Right renal cortex interstitium (tissue), 3 donors: ENCODE measurements at places on chromosomes 1 and 21. TPM values are rescaled to one million over a fixed set of nuclear protein-coding genes. Genes with fewer than 3 reads are reported as not detected.

GRCh38 chr1:159970932-159971342 is 16.9 kb upstream of the SLAMF9 start:
- no peak for DNase-seq

- DNase-seq: no peak
Observed at GRCh38 chr1:206036663-206037455, 13.2 kb upstream of the CTSE start.

GRCh38 chr1:153626904-153627714 is at the start of gene S100A13:
S100A13 (minus strand) TSS chr1:153627505; CDS start chr1:153626472, 1,033 bp downstream.
- DNase-seq: peak; percentile 78

GRCh38 chr1:27605796-27606707 is 2.1 kb upstream of the AHDC1 start:
- DNase-seq: no peak

DNA sequence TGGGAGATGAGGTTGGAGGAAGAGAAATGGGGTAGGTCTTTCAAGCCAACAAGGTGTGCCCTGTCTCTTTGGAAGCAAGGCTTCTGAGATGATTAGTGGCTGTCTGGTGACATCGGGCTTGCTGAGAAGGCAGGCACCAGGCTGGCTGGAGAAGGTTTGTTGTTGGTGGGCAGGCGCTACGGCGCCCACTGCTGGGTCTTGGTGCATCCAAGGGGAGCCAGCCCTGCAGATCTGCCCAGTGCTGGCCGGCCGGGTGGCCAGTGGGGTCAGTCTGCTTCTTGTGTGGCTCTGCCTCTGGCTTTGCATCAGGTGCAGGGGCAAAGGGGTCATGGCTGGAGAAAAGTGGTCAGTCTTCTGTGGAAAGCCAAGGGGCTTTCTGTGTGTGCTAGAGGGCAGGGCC is 126.2 kb downstream of the TLR5 start:
- DNase-seq: no peak

- no peak for DNase-seq
Observed at GRCh38 chr1:201282931-201283829, at the start of gene PKP1. PKP1 (plus strand) TSS chr1:201283506; CDS start chr1:201283703, 197 bp downstream.

- DNase-seq: peak; percentile 26
Observed at GRCh38 chr1:81804312-81804711, 3.6 kb downstream of the ADGRL2 start.

DNA sequence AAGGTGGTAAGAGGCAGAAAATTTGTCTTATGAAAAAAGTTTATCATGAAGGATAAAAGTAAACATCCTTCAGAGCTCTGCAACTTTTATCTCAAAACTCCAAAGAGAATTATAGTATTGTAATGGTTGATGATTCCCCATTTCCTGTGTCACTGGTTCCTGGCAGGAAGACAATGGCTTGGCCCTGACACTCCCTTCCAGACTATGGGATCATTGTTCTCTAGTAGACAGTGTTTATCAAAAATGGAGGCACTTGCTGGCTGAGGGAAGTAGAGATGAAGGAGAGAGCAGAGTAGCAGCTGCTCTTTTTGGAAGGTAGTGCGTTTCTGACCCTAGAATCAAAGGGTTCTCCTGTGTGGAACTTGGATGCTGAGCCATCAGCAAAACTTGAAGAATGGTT is 145.9 kb upstream of the ATP1B1 start:
- no peak for DNase-seq

GRCh38 chr1:115182012-115182715 is 92.9 kb upstream of the TSPAN2 start:
- no peak for DNase-seq

DNA sequence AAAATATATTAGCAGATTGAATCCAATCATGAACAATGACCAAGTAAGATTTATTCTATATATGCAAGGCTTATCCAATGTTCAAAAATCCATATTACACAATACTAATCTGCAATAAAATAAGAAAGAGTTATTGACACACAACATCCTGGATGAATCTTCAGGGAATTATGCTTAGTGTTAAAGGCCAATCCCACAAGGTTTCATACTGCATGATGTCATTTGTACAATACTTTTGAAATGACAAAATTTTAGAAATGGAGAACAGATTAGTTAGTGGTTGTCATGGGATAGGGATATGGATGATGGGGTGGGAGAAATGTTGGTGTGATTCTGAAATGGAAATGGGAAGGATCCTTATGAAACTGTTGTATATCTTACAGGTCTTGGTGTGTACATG is 425.7 kb downstream of the SIPA1L2 start:
- no peak for DNase-seq

DNA sequence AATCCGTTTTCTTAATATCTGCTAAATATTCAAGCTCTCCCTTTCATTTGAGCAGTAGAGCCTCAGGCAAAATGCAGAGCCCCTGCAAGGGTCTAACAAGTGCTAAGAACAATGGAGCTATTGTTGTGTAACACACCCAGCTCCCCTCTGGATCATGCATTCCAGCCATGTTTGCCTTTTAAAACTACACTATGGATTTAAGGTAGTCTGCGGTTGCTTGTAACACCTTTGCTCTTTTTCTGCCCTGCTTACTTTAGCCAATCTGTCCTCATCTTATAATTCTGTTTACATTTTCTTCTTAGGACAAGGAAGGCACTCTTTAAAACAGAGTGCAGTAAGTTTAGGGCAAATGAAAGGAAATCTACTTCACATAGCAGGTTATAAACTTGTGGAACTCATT is 60.0 kb upstream of the C1orf105 start:
- no peak for DNase-seq

GRCh38 chr1:227728059-227728891 is 6.8 kb downstream of the JMJD4 start:
- peak; percentile 45 for DNase-seq

DNA sequence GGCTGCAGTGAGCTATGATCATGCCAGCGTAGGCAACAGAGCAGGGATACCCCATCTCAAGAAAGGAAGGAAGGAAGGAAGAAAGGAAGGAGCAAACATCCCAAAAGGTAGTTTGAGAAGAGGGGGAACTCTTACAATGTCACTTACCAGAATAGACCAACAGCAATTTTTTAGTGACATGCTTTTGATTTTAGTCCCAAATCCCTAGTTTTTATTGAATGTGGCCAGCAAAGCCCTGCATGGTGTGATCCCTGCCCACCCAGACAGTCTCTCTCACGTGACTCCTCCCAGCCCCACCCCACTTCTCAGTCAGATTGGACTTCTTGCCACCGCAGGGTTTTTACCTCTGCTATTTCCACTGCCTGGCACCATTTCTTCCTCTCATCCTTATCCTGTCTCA is 39.8 kb upstream of the HNRNPU start:
- DNase-seq: no peak

DNA sequence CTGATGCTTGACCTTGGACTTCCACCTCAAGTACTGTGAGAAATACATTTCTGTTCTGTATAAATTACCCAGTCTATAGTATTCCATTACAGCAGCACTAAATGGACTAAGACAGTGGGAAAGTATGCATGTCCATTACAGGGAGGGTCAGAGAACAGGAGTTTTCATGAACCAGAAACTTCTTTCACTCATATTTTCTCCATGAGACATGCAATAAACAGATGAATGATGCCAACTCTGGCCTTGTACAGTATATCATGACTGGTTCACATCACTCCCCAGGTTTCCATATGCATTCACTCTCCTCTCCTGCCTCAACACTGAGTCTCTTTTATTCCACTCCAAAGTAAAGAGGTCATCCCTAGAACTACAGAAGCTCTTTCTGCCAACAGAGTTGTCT is 4.5 kb upstream of the IFI16 start:
- DNase-seq: no peak

DNA sequence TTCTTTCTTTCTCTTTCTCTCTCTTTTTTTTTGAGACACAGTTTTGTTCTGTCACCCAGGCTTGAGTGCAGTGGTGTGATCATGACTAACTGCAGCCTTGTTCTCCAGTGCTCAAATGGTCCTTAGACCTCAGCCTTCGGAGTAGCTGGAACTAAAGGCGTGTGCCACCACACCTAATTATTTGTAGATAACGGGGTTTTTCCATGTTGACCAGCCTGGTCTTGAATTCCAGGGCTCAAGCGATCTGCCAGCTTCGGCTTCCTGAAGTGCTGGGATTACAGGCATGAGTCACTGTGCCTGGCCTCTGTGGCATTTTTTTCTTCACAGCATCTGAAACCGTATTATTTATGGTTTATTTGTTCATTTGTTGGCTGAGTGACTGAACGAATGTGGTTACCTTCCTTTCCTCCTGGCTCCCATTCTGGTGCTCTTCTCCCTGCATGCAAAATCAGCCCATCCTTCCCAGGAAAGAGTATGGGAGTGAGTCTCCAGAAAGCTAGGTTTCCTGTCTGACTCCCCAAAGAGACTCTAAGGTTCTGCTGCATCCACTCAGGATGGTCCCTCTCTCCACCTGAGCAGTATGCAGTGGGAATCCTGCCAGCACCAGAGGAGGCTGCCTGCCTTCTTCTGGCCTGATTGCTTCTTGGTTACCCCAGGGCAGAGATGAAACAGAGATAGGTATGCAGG is 155.0 kb upstream of the BEND5 start:
- DNase-seq: no peak

- DNase-seq: no peak
Observed at GRCh38 chr1:214923278-214923915, 159.1 kb upstream of the KCNK2 start.

DNA sequence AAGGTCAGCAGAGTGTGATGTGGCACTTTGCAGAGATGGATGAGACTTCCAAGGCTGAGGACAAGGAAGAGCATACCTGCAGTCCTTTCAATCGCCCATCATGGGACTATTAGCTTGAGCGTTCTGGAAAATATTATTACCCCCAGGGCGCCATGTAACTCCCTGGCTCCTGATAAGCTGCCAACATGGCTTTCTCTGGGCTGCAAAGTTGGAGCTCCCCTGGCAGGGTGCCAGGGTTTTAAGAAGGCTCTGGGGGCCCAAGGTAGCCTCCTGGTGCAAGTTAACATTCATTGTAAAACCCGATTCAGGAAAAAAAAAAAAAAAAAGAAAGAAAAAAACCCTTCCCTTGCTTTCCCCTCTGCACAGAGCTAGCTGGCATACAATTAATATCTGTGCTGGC is 196.7 kb downstream of the PBX1 start:
- DNase-seq: no peak

GRCh38 chr1:26786437-26787380 is 1.0 kb upstream of the PIGV start:
- no peak for DNase-seq

DNA sequence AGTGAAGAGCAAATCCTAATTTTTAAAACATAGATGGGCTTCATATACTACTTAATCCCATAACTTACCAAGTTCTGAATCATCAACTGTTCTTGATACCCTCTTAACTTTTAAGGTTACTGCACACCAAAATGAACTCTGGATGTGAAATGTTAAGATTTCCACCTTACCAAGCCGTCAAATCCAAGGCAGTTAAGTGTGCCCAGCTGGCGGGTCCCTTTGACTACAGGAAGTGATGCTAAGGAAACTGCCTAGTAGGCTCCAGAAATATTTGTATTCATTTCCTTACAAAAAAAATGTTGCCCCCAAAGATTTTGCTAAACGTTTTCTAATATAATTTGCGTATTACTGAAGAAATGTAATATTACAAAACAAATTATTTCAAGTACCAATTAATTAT is 10.7 kb downstream of the NRIP1 start:
- DNase-seq: no peak

GRCh38 chr1:7478809-7479499 is 292.1 kb upstream of the VAMP3 start:
- DNase-seq: peak; percentile 71

DNA sequence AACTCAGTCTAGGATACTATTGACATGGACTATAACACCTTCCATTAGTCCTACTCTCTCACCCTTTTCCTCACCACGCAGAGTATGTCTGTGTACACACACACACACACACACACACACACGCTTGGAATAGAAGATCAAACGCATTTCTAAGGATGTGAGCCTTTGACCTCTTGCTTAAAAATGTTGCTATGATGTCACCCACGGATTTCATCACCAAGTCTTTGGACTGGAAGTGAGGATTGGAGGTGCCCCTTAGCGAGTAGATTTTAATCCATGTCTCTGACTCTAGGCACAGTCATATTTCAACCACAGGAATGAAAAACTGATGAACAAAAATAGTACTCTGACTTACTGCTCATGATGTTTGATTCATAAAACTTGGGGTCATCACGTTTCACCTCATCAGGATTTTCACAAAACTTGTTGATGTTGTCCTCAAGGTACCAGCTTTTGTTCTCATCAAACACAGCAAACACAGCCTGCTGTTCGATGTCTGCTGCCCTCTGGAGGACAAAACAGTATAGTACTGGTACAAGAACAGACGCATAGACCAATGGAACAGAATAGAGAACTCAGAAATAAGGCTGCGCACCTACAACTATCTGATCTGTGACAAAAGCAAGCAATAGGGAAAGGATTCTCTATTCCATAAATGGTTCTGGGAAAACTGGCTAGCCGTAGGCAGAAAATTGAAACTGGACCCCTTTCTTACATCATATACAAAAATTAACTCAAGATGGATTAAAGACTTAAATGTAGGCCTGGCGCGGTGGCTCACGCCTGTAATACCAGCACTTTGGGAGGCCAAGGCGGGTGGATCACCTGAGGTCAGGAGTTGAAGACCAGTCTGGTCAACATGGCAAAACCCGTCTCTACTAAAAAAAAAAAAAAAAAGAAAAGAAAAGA is 39.9 kb downstream of the F5 start:
- DNase-seq: peak; percentile 42

DNA sequence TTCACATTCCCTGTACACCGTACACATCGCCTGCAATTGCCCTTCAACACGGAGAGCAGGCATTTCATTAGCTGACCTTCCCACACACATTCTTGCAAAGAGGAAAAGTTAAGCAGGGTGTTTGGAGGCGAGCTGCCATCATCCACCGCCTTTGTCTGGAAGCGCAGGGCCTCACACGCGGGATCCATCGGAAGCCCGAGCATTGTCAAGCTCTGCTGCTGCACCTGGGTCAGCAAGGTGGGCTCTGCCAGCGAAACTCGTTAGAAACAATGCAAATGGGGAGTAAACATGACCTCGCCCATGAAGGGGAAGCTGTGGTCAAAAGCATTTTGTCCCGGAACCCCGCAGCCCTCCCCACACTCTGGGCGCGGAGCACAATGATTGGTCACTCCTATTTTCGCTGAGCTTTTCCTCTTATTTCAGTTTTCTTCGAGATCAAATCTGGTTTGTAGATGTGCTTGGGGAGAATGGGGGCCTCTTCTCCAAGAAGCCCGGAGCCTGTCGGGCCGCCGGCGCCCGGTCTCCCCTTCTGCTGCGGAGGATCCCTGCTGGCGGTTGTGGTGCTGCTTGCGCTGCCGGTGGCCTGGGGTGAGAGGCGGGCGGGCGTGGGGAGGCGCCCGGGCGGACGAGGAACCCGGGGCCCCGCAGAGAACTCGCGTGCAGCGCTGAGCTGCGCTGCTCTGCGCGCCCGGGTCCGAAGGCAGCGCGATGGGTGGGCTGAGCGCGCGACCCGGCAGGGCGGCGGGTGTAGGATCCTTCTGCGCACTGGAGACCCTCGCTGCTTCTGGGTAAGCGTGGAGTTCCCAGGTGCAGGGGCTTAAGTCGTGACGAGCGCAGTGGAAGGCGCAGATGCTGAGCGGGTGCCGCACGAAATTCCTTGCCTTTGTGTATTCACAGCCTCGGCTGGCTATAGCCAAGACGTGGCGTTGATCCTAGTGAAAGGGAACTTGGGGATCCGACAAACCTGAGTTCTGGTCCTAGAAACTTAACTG is at the start of gene CR1:
Gene CR1, plus strand, starts transcription at position 357 of the 992 bp plus-strand sequence. Its CDS starts 111 bp downstream, at position 468.
- DNase-seq: no peak

- no peak for DNase-seq
Observed at GRCh38 chr1:157140063-157140588, 1.9 kb upstream of the ETV3 start.

The CFAP74 gene
- polyA plus RNA-seq: 0.71 TPM

The MPZ gene
- 3.1 TPM for polyA plus RNA-seq

The SPOCD1 gene
- polyA plus RNA-seq: 0.45 TPM

The CEP104 gene
- polyA plus RNA-seq: 35.5 TPM

The PPIAL4G gene
- 0.04 TPM for polyA plus RNA-seq

The SLAMF8 gene
- polyA plus RNA-seq: 0.78 TPM

The NR1I3 gene
- 4.1 TPM for polyA plus RNA-seq

The TMEM82 gene
- polyA plus RNA-seq: 3.3 TPM

The CD1E gene
- 0.36 TPM for polyA plus RNA-seq
